Activated naive CD8-positive, alpha-beta T cell treated with anti-CD3 and anti-CD28 coated beads, Interleukin-2, amount 10 ng/mL, durations not matched to agents 7 days and 5 days (primary cell): ENCODE measurements at places on chromosomes 2 and 18. TPM values are rescaled to one million over a fixed set of nuclear protein-coding genes. Genes with fewer than 3 reads are reported as not detected.

HOXD9 gene
- total RNA-seq: not detected

GKN2 gene
- total RNA-seq: not detected

C18orf54 gene
- 8.0 TPM for total RNA-seq

COL4A3 gene
- not detected for total RNA-seq

- H3K27ac ChIP-seq: no peak overlapping the region
- peaks cover 11% of the 10 kb centered on the region for H3K4me1 ChIP-seq
- no peak overlapping the region for H3K4me3 ChIP-seq
- peaks cover 27% of the 10 kb centered on the region for H3K36me3 ChIP-seq
- DNase-seq: no peak
- no peaks in the 10 kb centered on the region for H3K27me3 ChIP-seq
These were observed 41.8 kb downstream of the FAM210A start for GRCh38 chr18:13684546-13684945.

DNA sequence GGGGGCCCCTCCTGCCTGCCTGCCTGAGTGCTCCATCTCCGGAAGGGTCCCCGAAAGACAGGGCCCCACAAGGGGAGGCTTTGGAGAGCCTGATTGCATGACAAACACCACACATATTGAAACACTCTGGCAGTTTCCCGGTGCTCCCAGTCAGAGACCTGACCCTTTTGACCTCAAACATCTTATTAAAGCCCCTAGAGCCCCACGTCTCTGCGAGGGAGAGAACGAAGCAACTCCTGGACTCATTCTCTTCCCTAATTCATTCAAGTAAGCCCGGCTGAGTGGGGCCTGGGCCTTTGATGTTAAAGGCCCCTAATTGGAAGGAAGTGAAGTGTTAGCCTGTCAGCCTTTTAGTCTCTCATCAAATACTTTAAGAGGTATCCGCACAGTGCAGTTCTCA lies 335.6 kb downstream of the CYRIA start:
- H3K36me3 ChIP-seq: no peaks in the 10 kb centered on the region
- H3K27ac ChIP-seq: no peak overlapping the region
- no peaks in the 10 kb centered on the region for H3K4me1 ChIP-seq

DNA sequence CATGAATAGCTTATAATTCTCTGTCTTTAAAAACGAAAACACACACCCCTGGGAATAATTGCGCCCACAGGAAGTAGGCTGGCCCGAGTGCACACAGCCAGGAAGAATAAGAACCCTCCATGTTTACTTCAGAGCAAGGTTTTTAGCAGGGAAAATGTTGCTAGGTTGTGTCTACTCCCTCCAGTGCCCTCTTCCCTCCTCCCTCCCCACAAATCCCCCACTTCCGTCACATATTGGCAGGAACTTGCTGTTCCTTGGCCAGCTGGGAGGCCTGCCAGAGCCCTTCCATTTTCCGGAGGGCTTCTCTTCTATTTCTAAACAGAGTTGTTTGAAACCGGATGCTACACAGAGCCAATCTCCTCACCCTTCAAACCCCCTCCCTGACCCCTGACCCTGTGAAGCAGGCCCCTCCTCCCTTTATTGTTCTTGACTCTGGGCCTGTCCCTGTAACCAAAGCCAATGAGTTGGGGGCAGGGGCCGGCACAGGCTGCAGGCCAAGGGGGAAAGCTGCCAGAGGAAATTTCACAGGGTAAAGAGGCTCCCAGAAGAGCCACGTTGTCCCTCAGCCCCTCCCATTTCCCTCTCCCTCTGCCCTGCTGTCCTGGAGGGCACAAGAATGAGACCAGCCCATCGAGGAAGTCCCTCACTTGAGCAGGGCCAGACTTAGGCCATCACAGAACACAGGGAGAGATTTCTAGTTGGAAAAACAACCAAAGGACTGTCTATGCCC lies 49.8 kb upstream of the LGALSL start:
- no peak for DNase-seq
- H3K36me3 ChIP-seq: no peaks in the 10 kb centered on the region
- no peak overlapping the region for H3K27ac ChIP-seq
- peaks cover 10% of the 10 kb centered on the region for H3K27me3 ChIP-seq
- no peaks in the 10 kb centered on the region for H3K4me1 ChIP-seq

GRCh38 chr2:19478409-19478808 lies 120.0 kb upstream of the OSR1 start:
- no peak overlapping the region for H3K27ac ChIP-seq
- peaks cover 11% of the 10 kb centered on the region for H3K4me1 ChIP-seq
- no peaks in the 10 kb centered on the region for H3K36me3 ChIP-seq
- H3K27me3 ChIP-seq: peaks cover 24% of the 10 kb centered on the region
- no peak for DNase-seq

DNA sequence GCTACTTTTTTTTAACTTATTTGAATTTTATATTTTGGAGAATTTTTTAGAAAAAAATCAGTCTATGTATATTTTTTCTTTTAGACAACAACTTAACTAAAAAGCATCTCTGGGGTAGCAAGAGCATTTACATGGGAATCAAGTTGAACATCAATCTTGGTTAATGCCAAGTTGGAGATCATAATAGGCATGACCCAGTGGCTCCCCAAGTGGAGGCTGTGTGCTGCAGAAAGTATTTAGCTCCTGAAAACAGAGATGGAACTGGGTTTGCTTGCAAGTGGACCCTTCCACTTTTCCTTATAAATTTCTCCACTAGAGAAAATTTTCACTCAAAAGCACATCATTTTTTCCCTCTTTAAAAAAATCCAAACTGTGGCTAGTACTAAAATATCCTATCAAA lies 23.9 kb upstream of the CAVIN2 start:
- no peak overlapping the region for H3K4me3 ChIP-seq
- H3K36me3 ChIP-seq: no peaks in the 10 kb centered on the region
- no peak for DNase-seq
- H3K27ac ChIP-seq: no peak overlapping the region

DNA sequence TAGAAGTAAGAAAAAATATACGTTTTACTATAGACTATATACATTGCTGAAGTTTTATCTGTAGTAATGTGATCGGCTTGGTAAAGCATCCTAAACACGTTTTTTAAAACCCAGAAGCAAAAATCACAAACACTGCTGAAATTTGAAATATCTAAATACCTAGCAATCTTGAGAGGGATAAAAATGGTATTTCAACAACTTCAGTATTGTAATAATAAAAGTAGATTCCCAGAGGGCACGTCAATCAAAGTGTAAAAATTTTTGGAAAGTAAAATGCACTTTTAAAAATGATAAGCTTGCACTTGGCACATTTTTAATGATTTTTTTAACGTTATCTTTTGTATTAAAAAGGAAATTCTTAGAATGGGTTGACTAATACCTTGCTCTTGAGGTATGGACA lies 1.6 kb downstream of the ZC3H6 start:
- H3K4me1 ChIP-seq: peaks cover 10% of the 10 kb centered on the region
- H3K27me3 ChIP-seq: no peaks in the 10 kb centered on the region
- H3K36me3 ChIP-seq: peaks cover 3% of the 10 kb centered on the region
- peak overlapping the region; percentile 66 for H3K4me3 ChIP-seq

GRCh38 chr2:147137711-147138110 lies 707.1 kb upstream of the ACVR2A start:
- no peak for DNase-seq
- no peak overlapping the region for H3K27ac ChIP-seq
- H3K27me3 ChIP-seq: peaks cover 3% of the 10 kb centered on the region
- H3K36me3 ChIP-seq: no peaks in the 10 kb centered on the region

- no peak for DNase-seq
- H3K4me3 ChIP-seq: no peak overlapping the region
- peaks cover 4% of the 10 kb centered on the region for H3K27me3 ChIP-seq
- no peak overlapping the region for H3K27ac ChIP-seq
- H3K4me1 ChIP-seq: no peaks in the 10 kb centered on the region
- no peaks in the 10 kb centered on the region for H3K36me3 ChIP-seq
These were observed 343.3 kb downstream of the CYP26B1 start for GRCh38 chr2:71804281-71804751.

DNA sequence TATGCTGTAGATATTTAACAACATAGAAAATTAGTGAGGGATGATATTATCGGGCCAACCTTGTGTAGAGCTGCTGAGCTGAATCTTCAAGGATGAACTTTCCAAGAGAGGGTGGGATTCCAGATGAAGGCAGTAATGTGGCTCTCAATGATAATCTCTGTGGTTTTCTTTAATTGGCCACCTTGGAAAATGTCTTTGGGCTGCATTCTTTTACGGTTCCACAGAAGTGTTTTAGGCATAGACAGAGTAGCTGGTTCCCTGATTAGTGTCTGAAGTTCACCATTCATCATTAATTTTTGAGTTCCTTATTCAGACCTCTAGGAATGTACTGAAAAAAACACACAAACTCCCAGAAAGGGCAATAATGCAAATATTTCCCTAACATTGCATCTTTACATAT lies 1566.9 kb upstream of the PIK3C3 start:
- H3K27ac ChIP-seq: no peak overlapping the region
- H3K4me1 ChIP-seq: no peaks in the 10 kb centered on the region
- H3K36me3 ChIP-seq: no peaks in the 10 kb centered on the region
- H3K27me3 ChIP-seq: no peaks in the 10 kb centered on the region

DNA sequence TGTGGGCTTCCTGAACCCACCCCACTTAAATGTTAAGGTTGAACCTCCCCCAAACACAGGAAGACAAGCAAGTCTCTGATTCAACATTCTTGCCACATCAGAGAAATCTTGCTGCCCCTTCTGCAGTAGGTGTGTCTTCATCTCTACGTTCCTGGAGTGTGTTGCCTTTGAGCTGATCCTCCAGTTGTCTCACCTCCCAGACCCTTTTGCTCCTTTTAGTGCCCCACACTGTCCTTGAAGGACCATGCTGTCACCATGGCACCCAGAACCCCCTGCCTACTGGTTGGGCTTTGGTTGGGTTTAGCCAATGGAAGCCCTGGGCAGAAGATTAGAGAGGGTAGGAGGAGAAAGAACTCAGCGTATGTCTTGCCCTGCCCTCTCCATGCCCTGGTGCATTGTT lies 10.7 kb downstream of the CAB39 start:
- peaks cover 33% of the 10 kb centered on the region for H3K36me3 ChIP-seq
- H3K4me1 ChIP-seq: peaks cover 60% of the 10 kb centered on the region
- H3K27me3 ChIP-seq: no peaks in the 10 kb centered on the region
- H3K27ac ChIP-seq: peak overlapping the region; percentile 79

DNA sequence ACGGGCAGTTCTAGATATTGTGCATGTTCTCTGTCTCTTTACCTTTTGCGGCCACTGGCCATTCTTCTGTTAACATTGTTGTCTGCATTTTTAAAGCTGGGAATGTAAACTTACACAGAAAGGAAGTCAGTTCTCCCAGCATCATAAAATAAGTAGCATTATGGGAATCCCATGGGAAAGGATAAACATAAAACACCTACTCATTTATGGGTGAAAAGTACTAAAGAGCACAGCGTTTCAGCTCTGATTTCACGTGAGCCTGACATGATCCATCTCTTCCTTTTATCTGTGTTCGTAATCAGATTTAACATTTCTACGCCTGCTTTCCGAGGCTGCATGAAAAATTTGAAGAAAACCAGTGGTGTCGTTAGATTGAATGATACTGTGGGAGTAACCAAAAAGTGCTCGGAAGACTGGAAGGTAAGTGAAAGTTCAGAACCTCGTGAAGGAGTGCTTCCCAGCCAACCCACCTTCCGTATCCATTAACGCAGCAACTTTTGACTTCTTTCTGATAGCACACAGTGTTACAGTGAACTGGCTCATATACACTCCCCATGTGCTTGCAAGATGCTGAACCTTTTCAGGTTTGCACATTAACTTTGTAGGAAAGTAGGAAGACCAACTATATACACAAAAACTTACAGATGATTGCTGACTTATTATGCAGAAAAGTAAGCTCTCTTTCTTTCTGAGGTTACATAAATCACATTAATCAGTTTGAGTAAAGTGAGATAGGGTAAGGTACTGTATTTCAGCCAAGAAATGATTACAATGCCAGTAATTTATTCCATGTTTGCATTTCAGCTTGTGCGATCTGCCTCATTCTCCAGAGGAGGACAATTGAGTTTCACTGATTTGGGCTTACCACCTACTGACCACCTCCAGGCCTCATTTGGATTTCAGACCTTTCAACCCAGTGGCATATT lies 86.5 kb upstream of the TTC39C start:
- no peak overlapping the region for H3K4me3 ChIP-seq
- no peak for DNase-seq
- no peak overlapping the region for H3K27ac ChIP-seq
- H3K36me3 ChIP-seq: peaks cover 3% of the 10 kb centered on the region

DNA sequence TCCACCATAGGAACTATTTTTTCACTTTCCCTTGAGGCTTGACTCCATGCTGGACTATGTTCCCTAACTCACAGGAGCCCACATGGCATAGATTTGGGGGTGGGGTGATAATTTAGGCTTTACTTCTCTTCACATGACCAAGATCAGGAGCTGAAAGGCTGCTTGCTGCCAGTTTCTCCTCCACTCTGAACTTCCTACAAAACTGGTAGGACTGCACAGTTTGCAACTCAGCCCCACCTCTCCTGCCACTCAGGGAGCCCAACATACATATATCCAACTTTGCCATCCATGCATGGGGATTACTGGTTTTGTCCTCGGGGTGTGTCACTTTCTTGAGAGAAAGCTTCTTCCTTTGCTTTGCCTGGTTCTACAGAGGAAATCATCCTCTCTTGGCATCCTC lies 14.2 kb downstream of the INO80D start:
- H3K27ac ChIP-seq: no peak overlapping the region
- H3K4me1 ChIP-seq: peaks cover 17% of the 10 kb centered on the region
- no peak for DNase-seq

- peaks cover 9% of the 10 kb centered on the region for H3K4me1 ChIP-seq
- no peaks in the 10 kb centered on the region for H3K36me3 ChIP-seq
- H3K4me3 ChIP-seq: no peak overlapping the region
- no peak overlapping the region for H3K27ac ChIP-seq
- peaks cover 49% of the 10 kb centered on the region for H3K27me3 ChIP-seq
These were observed 22.5 kb upstream of the RAB31 start for GRCh38 chr18:9685615-9685890.

- no peak overlapping the region for H3K27ac ChIP-seq
- no peak for DNase-seq
- no peaks in the 10 kb centered on the region for H3K4me1 ChIP-seq
- peaks cover 3% of the 10 kb centered on the region for H3K27me3 ChIP-seq
These were observed 52.8 kb upstream of the TMEM182 start for GRCh38 chr2:102708847-102709559.

- DNase-seq: no peak
- H3K4me1 ChIP-seq: no peaks in the 10 kb centered on the region
These were observed 474.2 kb downstream of the DSC3 start for GRCh38 chr18:30568333-30568732.

DNA sequence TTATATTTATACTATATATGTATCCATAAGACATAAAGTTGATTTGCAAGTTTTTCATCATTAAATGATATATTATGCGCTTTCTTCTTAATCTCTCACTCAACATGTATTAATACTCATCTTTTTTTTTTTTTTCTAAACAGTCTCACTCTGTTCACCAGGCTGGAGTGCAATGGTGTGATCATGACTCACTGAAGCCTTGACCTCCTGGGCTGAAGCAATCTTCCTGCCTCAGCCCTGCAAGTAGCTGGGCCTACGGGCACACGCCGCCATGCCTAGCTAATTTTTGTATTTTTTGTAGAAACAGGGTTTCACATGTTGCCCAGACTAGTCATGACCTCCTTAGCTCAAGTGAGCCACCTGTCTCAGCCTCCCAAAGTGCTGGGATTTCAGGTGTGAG lies 51.4 kb upstream of the MAP4K3 start:
- H3K4me3 ChIP-seq: no peak overlapping the region
- H3K27me3 ChIP-seq: peaks cover 10% of the 10 kb centered on the region
- H3K36me3 ChIP-seq: peaks cover 2% of the 10 kb centered on the region
